ENCODE measurements at places on chromosomes 16 and 17.

DNA sequence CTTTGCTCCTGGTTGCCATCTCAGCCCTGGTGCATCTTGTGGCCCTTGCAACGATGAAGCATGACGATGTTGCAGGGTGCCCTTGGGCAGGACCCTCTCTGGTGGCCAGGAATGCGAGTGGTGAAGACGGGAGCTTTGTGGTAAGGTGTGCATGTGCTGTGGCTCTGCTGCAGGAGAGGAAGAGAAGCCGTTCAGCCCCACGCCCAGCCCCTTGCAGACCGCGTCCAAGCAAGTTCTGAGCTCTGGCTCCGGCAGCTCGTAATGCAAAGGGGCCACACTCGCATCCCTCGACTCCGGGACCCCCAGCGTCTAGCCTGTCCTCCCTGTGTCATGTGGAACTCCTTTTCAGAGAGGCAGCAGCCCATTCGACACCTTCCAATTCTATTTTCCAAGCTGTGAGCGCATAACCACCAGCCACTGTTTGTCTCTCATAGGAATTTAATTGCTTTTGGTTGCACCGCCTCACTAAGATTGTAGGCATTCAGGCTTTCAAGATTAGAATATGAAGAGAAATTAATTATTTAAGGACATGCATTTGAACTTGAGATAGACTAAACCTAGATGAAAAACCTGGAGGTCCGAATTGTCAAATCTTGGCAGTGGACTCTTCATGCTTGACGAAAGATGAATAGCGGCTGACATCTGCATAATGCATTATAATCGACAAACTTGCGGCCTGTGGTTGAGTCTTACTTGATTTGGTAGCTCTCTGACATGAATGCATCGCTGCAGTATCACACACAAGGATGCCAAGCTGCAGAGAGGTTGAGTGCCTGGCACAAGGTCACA lies 21.1 kb upstream of the KCNG4 start:
- no peak for DNase-seq

DNA sequence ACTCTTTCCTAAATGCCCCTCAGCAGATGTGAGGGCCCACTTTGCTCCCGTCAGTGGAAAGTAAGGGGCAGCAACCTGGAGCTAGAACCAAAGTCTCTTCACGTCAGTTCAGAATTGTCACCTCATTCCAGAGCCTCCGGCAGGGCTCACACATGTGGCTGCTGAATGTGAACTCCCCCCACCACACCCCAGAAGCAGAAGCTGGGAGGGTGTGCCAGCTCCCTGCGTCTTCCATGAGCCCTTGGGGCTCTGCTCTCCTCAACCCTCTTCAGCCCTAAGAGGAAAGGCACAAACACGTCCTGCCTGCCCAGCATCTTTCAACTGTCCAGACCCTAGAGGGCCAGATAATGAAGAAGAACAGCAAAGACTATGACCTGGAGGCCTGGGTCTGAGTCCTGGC lies 105.3 kb downstream of the SALL1 start:
- DNase-seq, result no peak

DNA sequence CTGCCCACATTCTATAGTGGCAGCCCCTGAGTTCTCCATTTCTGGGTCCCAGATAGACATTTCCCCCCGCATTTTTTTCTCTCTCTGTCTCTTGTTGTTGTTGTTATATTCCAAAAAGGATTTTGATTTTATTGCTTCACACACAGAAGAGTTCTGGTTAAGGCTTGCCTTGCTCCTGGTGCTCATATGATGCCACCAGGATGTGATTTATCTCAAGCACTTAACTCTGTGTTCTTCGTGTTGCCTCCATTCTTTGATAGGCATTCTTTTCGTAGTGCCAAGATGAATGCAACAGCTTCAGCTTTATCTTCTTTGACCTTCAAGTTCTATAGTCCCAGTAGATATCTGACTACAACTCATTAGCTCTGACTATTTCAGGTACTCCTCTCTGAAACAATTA lies 9.1 kb downstream of the ITGA3 start:
- DNase-seq, result no peak

DNA sequence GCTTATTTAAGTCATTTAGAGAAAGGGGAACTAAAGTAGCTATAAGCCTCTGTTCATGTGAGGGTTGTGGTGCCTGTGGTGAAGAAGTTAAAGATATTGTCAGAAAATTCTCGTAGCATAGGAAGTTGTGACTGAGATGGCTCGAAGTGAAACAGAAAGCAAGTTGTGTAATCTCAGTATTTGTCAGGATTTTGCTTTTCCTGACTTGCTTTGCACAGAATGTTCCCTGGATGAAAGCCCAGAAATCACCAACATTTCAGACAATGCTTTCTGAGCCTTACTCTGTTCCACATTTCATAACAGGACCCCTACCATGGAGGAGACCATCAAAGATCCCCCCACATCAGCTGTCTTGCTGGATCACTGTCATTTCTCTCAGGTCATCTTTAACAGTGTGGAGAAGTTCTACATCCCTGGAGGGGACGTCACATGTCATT lies 10.6 kb downstream of the CALCOCO2 start:
- no peak for DNase-seq

- no peak for DNase-seq
Measured at GRCh38 chr17:75933808-75934207, 7.0 kb downstream of the FBF1 start.

DNA sequence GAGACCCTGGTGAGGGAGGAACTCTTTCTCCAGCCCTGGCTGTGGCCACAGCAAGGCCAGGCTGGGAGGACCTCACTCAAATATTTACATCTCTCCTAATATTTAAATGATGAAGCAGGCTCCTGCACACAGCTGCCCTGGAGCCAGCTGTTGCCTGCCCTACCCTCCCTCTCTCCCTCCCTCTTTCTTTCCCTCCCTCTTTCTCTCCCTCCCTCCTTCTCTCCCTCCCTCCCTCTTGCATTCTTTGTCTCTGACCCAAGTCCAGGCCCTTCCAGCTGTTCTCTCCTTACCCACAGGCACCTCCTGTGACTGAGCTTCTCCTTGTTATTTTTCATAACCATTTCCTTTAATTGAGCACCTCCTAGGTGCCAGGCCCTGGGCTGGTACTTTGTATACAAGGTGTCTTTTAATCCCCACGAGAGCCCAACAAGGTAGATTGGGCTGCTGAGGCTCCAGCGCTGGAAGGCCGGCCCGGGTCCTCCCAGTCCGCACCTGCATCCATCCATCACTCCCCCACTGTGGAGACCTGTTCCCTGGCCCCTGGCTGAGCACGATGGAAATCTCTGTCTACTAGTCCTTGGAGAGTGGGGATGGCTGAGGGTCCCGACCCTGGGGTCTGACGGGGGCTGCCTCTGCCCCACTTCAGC lies 242.3 kb downstream of the SEC14L1 start:
- DNase-seq, result no peak

- no peak for DNase-seq
Measured at GRCh38 chr16:68446681-68447652, 1.3 kb downstream of the SMPD3 start.

GRCh38 chr16:27499659-27500055 lies 50.1 kb downstream of the GTF3C1 start:
- no peak for DNase-seq

DNA sequence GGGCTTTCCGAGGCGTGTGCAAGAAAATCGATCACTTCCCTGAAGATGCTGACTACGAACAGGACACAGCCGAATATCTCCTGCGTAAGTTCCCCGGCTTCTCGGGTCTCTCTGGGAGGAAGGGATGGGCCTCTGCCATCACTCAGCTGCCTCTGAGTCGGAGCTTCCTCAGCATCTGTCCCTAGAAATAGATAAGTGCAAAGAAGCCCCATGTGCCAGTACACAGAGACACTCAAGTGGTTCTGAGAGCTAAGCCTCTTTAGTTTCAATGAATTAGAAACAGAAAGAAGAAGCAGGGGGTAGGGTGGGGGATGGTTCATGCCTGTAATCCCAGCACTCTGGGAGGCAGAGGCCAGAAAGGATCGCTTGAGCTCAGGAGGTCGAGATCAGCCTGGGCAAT lies 90.6 kb downstream of the CACNG3 start:
- no peak for DNase-seq

GRCh38 chr16:86215979-86216585 lies 294.2 kb upstream of the FOXF1 start:
- DNase-seq, result no peak

DNA sequence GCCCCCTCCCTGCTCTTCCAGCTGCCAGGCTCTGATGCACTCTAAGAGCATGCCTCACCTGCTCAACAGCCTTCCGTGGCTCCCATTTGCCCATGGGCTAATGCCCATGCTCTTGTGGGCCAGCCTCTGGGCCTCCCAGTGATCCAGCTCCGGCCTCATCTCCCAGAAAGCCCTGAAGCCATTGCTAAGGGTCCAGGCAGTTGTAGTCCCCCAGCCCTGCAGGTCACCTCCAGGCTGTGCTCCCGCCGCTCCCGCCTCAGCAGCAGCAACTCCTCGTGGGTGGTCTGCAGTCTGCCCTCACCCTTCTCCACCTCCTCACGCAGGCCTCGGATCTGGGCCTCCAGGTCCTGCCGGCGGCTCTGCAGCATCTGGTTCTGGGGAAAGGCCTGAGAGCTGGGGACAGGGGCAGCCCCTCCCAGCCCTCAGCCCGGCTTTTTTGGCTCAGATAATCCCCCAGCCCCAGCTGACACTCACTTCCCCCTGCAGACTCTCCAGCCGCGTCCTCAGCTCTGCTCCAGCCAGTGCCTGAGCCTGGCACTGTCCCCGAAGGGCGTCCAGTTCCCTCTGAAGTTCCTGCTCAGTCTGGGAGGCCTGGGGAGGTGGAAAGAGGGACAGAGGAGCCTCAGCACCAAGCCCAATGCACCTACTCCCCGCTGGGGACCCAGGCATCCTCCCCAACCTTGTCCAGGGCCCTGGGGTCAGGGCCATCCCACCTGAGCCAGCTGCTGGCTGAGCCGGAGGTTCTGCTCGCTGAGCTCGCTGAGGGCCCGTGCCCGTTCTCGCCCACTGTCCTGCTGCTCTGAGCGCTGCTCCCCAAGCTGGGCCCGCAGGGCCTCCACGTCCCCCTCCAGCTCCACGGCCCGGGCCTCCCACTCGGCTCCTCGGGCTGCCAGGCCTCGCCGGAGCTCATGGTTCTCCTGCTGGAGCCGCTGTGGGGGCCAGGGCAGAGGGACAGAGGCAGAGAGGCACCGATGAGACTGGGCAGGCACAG lies 6.2 kb downstream of the BICDL2 start:
- no peak for DNase-seq

GRCh38 chr16:31916056-31916488 lies 42.5 kb downstream of the ZNF267 start:
- DNase-seq, result no peak

DNA sequence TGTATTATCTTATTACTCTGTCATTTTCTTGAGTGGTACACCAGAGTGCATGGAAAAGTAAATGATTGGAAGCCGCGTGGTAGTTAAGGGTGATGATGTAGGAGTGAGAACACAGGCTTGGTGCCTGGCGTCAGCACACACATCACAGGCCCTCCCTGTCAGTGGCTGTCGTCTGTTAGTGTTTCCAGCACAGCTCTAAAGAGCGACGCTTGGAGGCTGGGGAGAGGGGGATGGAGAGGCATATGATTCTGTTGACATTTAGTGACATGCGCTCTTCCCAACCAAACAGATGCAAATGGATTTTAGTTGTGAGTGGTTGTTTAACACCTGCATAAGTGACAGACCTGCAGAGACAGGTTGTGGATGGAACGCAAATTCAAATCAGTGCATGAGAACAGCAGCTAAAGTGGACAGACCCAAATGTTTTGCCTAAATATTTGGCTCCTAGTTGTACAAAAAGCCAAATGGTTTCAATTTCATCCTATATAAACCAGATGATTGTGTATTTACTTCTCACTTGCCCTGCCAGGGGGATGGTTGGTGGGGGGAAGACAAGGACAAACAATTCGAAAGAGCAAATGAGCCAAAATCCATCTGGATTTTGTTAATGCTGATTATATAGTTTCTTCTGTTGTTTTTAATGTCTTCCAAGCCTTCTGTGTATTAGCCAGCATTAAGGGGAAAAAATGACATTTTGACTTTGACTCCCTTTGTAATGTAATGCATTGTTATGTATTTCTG lies 222.3 kb downstream of the WWOX start:
- DNase-seq, result no peak

DNA sequence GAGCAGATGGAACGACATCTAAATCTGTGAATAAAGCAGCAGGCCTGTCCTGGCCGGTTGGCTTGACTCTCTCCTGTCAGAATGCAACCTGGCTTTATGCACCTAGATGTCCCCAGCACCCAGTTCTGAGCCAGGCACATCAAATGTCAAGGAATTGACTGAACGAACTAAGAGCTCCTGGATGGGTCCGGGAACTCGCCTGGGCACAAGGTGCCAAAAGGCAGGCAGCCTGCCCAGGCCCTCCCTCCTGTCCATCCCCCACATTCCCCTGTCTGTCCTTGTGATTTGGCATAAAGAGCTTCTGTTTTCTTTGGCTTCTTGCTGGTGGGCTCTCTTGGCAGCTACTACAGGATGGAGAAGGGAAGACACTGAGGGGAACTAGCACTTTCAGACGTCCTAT lies 4.1 kb upstream of the RSAD1 start:
- DNase-seq, result no peak

DNA sequence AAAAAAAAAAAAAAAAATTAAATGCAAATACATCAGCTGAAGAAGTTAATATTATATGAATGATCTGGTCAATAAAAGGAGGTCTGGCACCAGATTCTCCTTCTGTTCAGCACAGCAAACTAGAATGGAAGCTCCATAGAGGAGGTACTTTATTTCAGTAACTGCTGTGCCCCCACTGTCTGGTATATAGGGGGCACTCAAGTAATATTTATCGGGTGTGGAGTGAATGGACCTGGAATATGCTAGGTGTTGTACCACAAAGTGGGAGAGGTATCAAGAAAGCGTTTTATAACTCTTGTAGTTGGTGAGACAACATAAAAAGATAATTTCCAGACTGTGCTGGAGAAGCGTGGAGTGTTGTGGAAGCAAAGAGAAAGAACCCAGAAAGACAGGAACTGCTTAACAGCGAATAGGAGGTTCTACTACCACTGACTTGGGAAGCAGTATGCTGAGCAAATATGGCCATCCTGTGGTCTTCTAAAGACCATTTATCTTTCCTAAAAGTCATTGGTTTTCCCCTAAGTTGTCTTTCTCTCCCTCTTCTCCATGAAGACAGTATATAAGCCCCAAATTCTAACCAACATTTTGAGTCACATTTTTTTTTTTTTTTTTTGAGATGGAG lies 12.2 kb upstream of the PRKCA start:
- no peak for DNase-seq

DNA sequence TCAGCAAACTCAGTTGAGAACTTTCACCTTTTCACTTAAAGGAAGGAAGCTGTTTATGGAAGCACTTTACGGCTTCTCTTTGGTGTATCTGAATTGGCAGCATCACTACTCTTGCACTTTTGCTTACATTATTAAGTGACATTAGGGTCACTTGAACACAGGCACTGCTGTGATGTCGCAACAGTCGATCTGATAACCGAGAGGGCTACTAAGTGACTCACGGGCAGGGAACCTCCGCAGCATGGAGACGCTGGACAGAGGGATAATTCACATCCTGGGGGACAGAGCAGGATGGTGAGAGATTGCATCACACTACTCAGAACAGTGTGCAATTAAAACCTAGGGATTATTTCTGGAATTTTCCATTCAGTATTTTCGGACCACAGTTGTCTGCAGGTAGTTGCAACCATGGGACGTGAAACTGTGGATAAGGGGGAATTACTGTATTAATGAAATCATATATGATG lies 56.5 kb downstream of the DNAH2 start:
- DNase-seq, result no peak

- DNase-seq, result no peak
Measured at GRCh38 chr16:278863-279366, 1.5 kb upstream of the ARHGDIG start.

GRCh38 chr17:81621494-81622130 lies 15.3 kb downstream of the NPLOC4 start:
- DNase-seq, result no peak

Measured in stimulated activated naive CD4-positive, alpha-beta T cell (primary cell).